ENCODE measurements at places on chromosomes 16 and 17. TPM values are rescaled to one million over a fixed set of nuclear protein-coding genes. Genes with fewer than 3 reads are reported as not detected.

Gene SLC4A1
- not detected for total RNA-seq

Gene ACSF3
- total RNA-seq: 27.5 TPM

Gene CRYBA1
- not detected for total RNA-seq

Gene PRR29
- total RNA-seq: 0.20 TPM

Gene KCNH6
- not detected for total RNA-seq

Gene SEC14L5
- not detected for total RNA-seq

Gene COPZ2
- total RNA-seq: 7.4 TPM

Gene ARMC7
- 2.4 TPM for total RNA-seq

Gene SLFN14
- total RNA-seq: not detected

Gene KRTAP9-4
- not detected for total RNA-seq

Gene KRTAP16-1
- total RNA-seq: not detected

Gene FOXL1
- total RNA-seq: 1.7 TPM

Gene LRRC75A
- total RNA-seq: 3.6 TPM

Gene SLC38A8
- not detected for total RNA-seq

Gene FNDC8
- total RNA-seq: not detected

Gene SMARCE1
- total RNA-seq: 85.1 TPM

Gene KRT36
- total RNA-seq: not detected

Gene MRPL27
- total RNA-seq: 52.2 TPM

Gene DNAJA3
- total RNA-seq: 100 TPM

Gene GLP2R
- total RNA-seq: not detected

Gene PPP1R1B
- not detected for total RNA-seq

Gene TBC1D3E
- not detected for total RNA-seq

Gene OVCA2
- total RNA-seq: 67.8 TPM

Gene CSF3
- 0.92 TPM for total RNA-seq

Gene MAP2K6
- total RNA-seq: 2.0 TPM

Gene CCDC78
- 1.4 TPM for total RNA-seq

Gene TLCD3A
- total RNA-seq: 26.9 TPM

Gene VWA3A
- not detected for total RNA-seq

Gene CTRL
- 0.35 TPM for total RNA-seq

Gene MLLT6
- total RNA-seq: 26.8 TPM

Gene PPY
- total RNA-seq: not detected

Gene CDRT15
- not detected for total RNA-seq

Gene TMED6
- total RNA-seq: 0.13 TPM

Gene CDC6
- 41.3 TPM for total RNA-seq

Gene NLGN2
- 2.6 TPM for total RNA-seq

Gene ATF7IP2
- total RNA-seq: 8.1 TPM

Gene HBM
- total RNA-seq: not detected

Gene PRPF8
- 117 TPM for total RNA-seq

Gene TLK2
- 56.5 TPM for total RNA-seq

Gene RASD1
- 9.2 TPM for total RNA-seq
